T-cell (primary cell): ENCODE measurements at places on chromosomes 5 and 9. TPM values are rescaled to one million over a fixed set of nuclear protein-coding genes. Genes with fewer than 3 reads are reported as not detected.

DNA sequence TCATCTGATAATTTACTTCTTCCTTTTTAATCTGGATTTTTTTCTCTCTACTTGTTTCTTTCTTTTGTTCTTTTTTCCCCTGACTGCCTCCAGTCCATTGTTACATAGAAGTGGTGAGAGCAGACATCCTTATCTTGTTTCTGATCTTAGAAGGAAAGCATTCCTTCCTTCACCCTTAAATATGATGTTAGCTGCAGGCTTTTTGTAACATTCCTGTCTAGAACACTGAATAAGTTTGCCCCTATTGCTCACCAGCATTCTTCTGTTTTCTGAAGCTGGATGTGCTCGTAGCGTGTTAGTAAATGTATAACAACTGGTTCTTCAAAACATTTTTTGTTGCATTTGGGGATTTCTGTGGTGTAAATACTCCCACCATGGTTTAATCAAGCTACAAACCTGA, 136.7 kb upstream of the NFIL3 start:
- no peak for DNase-seq

- DNase-seq = no peak
Observed at GRCh38 chr5:96279801-96280542, 153.1 kb downstream of the PCSK1 start.

- DNase-seq = no peak
Observed at GRCh38 chr5:147451193-147451592, 58.7 kb downstream of the DPYSL3 start.

Gene PCDHA4
- not detected for total RNA-seq

- DNase-seq = no peak
Observed at GRCh38 chr5:121029536-121030245, 565.6 kb downstream of the PRR16 start.

DNA sequence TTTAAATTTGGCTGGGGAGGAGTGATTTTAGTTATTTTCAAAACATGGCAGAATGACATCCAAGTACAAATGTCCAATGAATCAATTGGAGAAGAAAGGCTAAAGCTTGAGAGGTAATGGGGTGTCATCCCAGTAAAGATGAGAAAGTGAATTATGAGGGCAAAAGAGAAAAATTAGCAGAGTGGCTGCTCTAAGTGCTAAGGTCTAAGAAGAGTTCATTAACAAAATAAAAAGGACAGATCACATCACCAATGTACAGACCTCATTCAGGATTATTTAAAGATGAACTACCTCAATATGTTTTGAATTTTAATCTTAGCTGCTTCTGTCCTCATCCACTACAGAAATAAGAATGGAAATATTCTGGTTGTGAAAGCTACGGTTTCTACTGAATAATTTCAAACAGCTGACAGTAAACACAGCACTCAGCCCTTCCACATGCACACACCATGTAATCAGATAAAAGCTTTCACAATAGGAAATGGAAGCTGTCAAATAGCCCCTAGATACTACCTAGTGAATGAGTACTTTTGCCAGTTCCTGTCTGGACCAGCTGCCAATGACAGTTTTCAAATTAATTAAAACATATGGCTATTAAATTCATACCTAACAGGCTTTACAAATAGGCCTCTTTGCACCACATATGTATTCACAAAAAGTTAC, 171.5 kb downstream of the SSBP2 start:
- no peak for DNase-seq
